Dorsolateral prefrontal cortex (tissue), 122 donors: ENCODE measurements at places on chromosomes 7 and 10.

- DNase-seq = no peak
These were observed 111.3 kb downstream of the CABCOCO1 start for GRCh38 chr10:61774031-61774430.

DNA sequence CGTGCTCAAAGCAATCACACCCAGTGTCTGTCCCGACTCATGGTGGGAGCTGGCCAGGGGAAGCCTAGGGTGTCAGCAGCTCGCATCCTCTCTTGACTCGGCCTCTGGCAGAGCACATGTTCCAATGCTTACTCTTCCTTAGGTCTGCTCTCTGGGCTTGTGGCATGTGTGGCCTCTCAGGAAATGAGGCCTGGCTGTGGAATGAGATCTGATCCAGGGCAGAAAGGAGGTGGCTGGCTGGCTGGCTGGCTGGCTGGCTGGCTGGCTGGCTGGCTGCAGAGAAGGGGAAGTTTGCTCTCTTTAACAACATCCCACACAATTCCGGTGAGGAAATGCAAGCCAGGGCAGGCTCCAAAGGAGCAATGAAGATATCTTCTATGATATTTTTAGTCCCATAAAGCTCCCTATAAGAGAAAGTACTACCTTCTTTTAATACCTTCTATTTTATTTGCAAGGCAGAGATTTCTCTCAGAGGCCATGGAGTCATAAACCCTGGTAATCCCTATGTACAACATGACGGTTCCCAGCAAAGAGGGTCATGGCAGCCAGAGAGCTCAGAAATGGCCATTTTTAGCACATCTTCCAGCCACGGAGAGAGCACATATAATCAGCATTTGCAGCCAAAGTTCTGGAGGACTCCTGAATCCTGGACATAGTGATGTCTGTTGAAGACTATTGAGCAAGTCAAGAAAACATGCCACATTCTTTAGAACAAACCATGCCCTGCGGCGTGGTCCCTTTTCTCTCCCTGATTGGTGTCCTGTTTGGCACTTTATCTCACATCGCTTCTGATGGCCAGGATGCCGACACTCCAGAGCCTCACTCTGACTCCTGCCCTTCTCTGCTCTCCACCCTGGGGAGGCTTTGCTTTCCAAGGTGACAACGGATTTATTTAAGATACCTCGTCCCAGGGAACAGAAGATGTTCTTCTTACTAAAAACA, 153.7 kb downstream of the FANK1 start:
- DNase-seq = no peak

- no peak for DNase-seq
These were observed 286.9 kb upstream of the NFE2L3 start for GRCh38 chr7:25864943-25865751.

DNA sequence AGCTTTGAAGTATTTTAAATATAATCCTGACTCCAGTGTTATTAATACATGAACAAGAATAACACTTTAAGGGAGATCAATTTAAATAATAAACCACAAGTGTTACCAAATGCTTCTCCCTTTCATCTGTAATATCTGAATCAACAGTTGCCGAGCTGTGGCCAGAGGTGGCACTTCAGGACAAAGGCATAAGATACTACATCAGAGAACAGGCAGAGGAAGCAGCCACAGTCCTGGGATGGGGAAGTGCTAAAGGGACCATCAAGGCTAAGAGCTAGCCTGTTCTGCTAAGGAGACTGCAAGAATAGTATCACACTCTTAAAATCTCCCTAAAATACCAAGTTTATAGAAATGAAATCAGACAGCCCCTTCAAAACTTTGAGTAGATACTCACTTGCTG, 378.2 kb upstream of the PRKCQ start:
- no peak for DNase-seq

- DNase-seq = no peak
These were observed 152.4 kb upstream of the GNAI1 start for GRCh38 chr7:79982141-79982770.

GRCh38 chr7:155378959-155379871, 78.7 kb upstream of the EN2 start:
- DNase-seq = no peak

GRCh38 chr7:151243408-151244195, 4.9 kb downstream of the SMARCD3 start:
- no peak for DNase-seq

GRCh38 chr7:113856010-113856409, 62.8 kb downstream of the PPP1R3A start:
- no peak for DNase-seq

- DNase-seq = no peak
These were observed 588 bp downstream of the CYREN start for GRCh38 chr7:135169964-135170273.

DNA sequence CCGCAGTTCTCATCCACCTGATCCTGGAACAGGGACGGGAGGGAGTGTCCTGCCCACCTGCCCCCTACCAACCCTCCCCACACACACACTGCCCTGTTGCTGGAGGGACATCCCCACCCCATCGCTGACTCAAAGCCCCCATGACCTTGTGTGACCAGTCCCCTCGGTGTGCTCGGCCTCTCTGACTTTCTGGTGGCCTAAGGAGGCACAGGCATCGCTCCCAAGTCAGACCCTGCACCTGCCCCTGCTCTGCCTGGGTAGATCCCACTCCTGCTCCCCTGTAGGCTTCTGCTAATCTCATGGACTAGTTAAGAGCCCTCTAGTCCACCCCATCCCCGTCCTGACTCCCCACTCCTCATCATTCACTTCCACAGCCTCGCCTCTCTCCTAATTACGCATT, 58.8 kb upstream of the DOCK1 start:
- DNase-seq = no peak

DNA sequence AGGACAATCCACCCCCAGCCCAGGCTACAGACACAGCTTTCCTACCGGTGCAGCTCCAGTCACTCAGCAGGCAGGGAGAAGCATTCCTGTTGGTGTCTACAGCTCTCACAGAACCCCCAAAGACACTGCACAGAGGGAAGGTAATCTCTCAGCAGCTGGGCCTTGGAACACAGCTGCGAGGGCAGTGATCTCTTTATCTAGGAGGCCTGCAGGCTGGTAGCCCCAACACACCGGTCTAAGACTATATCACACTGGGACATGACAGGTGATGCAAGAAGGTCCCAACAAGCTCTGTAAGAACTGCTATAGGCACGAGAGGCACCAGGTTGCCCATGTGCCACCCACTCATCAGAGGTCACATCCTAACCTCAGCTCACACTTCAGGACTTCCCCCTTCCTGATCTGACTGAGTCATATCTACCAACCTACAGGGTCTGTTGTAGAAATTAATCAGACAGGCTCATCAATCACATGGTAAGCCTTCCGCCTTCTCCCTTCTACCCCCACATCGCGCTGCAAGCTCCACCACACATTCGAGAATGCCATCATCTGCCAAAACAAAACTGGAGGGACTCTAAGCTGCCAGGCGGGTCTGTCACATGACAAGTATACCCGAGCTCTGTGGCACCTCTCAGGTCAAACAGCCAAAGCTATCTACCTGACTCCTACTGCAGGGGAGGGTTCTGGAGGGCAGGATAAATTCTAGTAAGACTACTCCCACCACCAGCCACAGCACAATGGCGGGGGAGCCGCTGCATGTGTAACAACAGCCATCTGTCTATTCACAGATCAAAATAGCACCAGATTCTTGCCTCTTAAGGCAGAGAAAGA, 26.1 kb downstream of the FAM53B start:
- no peak for DNase-seq

GRCh38 chr10:34407324-34407805, 407.7 kb downstream of the PARD3 start:
- DNase-seq = no peak

DNA sequence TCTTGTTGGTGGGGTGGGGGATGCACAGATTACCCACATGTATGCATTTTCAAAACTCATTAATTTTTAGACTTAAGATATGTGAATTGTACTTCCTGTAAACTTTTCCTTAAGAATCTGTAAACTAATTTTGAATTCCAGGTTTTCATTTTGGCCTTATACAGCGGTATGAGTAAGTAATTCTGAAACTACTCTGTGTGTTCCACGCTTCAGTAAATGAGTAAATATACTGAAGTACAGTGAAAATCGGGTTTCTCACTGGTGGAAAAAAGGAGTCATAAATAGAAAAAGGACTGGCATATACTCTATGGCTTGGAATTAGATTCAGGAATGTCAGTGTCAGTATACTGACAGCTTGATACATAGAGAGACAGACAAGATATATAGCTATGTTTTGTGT, 72.8 kb downstream of the CTTNBP2 start:
- DNase-seq = no peak

- DNase-seq = no peak
These were observed 119.6 kb downstream of the CHN2 start for GRCh38 chr7:29314148-29314547.

- no peak for DNase-seq
These were observed 289.1 kb downstream of the PRKG1 start for GRCh38 chr10:51363415-51363814.

DNA sequence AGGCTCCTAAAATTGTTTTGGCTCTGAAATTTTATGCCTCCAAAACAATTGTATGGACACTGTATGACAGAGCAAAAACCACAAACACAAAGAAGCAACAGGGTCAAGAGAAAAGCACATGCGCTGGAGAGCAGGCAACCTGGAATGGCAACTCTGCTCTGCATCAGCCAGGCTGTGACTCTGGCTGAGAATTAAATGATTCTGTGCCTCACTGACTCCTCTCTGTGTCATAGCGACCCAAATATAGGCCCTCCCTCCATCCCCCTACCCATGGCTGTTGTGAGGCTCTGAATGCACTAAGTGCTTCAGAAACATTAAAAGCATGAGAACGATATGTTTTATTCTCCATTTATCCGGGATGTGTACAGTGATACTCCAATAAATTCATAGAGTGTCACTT, 24.9 kb upstream of the NEBL start:
- no peak for DNase-seq

GRCh38 chr7:30172451-30172850, 37.7 kb downstream of the MTURN start:
- no peak for DNase-seq

- no peak for DNase-seq
These were observed 65.0 kb downstream of the PIP4K2A start for GRCh38 chr10:22649390-22649841.

- DNase-seq = no peak
These were observed 23.9 kb upstream of the LEP start for GRCh38 chr7:128217030-128217805.

GRCh38 chr7:32042900-32043299, 27.3 kb downstream of the PDE1C start:
- no peak for DNase-seq

DNA sequence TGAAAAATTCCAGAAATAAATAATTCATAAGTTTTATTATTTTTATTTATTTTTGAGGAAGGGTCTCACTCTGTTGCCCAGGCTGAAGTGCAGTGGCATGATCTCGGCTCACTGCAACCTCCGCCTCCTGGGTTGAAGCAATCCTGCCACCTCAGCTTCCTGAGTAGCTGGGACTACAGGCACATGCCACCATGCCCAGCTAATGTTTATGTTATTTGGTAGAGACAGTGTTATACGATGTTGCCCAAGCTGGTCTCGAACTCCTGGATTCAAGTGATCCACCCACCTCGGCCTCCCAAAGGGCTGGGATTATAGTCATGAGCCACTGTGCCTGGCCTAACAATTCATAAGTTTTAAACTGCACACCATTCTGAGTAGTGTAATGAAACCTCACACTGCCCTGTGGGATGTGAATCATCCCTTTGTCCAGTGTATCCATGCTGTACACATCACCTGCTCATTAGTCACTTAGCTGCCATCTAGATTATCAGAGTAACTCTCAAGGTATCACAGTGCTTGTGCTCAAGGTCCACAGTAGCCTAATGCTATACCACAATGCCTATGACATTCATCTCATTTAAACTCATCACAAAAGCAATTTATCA, 17.9 kb downstream of the RTKN2 start:
- no peak for DNase-seq

GRCh38 chr10:23344241-23344841, at the start of gene C10orf67:
Gene C10orf67, minus strand, starts transcription at chr10:23344797. Its CDS starts 23 bp downstream, at chr10:23344774.
- DNase-seq = peak; percentile 55

- DNase-seq = no peak
These were observed 227.0 kb downstream of the ANK3 start for GRCh38 chr10:60162631-60163030.

DNA sequence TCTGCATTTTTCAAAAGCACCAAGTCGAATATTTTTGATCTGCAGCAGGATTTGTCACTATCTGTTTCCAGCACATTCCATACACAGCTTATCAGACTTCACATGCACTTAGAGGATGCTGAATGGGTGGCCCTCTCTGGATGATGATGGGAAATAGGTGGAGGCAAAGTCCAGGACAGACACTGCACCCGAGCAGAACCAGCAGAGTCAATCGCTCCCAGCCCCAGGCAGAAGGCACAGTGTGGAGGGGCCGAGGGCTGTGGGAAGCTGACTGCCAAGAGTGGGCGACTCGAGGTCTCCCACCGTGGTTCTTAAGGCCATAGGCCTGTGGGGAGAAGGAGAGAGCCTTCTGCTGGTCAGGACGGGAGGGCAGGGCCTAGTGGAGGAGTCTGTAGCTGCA, 490.2 kb upstream of the MGMT start:
- DNase-seq = no peak

GRCh38 chr7:23472046-23472445, 1.8 kb upstream of the IGF2BP3 start:
- DNase-seq = no peak

- DNase-seq = no peak
These were observed 22.7 kb upstream of the ZNF800 start for GRCh38 chr7:127415060-127415742.

- DNase-seq = no peak
These were observed 9.3 kb downstream of the ARL3 start for GRCh38 chr10:102704915-102705314.
